Activated B cell treated with CpG ODN at 0.5 μM for 24 hours (primary cell): ENCODE measurements at places on chromosomes 1 and 21. TPM values are rescaled to one million over a fixed set of nuclear protein-coding genes. Genes with fewer than 3 reads are reported as not detected.

The FCER1A gene
- not detected in 2 replicates for total RNA-seq

The IGSF3 gene
- total RNA-seq, result 6.8 and 7.2 TPM in 2 replicates

The DENND2C gene
- 0.20 and 0.32 TPM in 2 replicates for total RNA-seq

The LAPTM5 gene
- 726 and 766 TPM in 2 replicates for total RNA-seq

The ZC3H12A gene
- total RNA-seq, result 140 and 145 TPM in 2 replicates

The VAMP3 gene
- total RNA-seq, result 20.7 and 31.8 TPM in 2 replicates

The BRDT gene
- total RNA-seq, result not detected in 2 replicates
